ENCODE measurements at places on chromosomes 2 and 18.

DNA sequence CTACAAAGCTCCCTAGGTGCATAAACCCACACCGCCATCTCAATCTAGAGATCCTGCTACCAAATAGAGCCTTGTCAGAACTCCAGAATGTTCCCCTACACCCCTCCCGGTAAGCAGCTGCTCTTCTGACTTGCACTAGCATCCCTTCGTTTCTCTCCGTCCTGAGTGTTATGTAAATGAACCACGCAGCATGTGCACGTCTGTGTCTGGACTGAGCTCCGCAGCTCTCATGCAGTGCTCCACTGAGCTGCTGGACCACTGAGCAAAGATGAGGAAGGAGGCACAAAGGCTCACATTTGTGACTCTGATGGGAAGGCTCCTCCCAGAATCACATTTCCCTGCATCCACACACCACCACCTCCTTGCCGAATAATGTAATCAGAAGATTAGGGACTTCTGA lies 203.6 kb downstream of the MYT1L start:
- DNase-seq = no peak

DNA sequence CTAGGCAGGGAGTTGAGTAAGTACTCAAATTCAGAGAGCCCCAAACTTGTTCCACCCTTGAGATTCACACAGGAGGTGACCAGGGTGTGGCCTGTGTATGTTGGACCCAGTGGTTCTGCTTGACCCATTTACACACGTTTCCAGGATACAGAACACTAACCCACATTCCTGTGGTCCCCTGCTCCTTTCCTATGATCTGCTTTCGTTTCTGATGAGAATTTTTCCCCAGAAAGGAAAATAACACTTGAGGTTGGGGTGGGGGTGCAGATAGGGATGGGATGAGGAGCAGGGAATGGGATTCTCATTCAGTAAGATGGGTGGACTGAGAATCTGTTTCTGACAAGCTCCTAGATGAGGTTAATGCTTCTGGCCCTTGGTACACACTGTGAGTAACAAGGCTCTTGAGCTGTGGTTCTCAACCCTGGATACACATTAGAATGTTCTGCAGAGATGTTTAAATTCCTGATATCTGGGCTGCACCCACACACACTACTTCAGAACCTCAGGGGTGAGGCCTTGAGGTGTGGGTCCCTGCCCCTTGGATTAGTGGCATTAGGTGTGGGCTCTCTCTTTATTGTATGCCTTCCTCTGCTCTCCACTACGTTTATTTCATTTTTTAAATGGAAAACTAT lies 58.4 kb downstream of the TPGS2 start:
- DNase-seq = no peak

GRCh38 chr18:68301441-68301840 lies 413.5 kb downstream of the TMX3 start:
- no peak for DNase-seq

DNA sequence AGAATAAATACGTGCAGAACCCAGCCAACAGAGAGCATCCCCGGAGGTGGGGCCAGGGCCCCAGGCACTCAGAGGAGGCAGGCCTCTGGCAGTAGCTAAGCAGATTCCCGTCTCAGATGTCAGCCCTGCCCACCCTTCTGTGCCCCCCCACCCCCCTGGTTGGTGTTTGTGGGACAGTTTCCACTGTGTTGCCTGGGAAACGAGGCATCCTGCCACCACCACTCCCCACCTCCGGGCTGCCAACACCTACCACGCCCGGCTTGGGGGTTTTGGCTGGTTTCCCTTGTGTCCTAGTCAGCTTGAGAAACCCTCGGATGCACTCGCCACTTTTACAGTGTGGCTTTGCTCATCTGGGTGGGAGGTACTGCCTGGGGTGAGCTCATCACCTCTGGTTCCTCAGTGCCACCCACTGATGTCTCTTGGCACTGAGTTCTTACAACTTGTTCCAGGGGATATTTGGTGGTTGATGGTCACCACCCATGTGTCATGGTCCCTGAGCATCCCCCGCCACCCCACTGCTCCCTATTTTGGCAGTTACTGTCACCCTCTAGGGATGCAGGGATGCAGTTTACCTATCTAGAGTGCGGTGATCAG lies 72.4 kb upstream of the YWHAQ start:
- peak; percentile 94 for DNase-seq

DNA sequence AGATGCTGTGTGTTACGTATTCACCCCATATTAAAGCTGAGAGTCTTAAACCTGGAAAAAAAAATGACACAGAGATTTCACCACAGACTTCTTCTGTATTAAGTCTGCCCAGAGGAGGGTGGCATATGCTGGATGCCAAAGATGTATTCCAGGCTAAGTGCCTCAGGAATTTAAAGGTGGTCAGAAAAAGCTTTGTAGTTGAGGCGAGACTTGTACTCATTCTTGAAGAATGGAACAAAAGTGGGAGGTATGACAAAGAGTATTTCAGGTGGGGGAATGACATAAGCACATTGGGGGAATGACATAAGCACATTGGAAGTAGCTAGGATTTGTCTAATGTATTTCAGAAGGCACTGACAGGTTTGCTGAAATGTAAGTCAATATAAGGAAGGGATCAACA lies 98.6 kb downstream of the BABAM2 start:
- no peak for DNase-seq

DNA sequence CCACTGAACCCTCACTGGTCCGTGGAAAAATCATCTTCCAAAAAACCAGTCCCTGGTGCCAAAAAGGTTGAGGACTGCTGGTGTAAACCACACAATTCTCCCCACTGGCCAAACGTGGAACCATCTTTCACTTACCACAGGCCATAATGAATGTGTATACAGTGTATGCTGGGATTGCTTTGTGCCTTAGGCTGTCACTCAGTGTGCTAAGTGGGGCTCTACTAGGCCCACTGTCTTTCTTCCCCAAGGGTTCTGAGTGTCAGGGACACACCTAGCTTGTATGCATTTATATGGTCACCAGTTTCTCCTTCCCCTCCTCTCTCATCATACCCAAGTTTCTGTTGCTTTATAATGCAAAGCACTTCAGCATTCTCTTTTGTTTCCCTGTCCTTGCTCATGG lies 27.2 kb downstream of the SCYGR8 start:
- DNase-seq = no peak

GRCh38 chr2:28270456-28271152 lies 122.1 kb upstream of the FOSL2 start:
- no peak for DNase-seq

- DNase-seq = no peak
These were observed 4.3 kb downstream of the ZBTB7C start for GRCh38 chr18:48404716-48405507.

DNA sequence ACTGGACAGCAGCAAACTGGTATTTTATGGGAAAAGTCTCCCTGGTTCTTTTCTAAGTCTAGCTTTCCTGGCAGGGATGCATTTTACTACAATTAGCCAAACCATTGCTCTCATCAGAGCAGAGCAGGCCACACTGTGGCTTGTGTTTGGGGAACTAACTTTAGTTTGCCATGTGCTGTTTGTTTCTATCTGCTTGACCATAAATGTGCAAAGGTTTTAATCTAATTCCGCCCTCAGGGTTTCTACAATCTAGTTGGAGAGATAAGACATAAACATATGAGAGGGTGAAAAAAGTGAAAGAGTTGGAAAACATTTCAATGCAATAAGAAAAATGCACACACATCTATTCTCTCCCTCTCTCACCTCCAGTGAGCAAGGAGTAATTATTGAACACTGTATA lies 86.9 kb upstream of the MAPK4 start:
- no peak for DNase-seq

DNA sequence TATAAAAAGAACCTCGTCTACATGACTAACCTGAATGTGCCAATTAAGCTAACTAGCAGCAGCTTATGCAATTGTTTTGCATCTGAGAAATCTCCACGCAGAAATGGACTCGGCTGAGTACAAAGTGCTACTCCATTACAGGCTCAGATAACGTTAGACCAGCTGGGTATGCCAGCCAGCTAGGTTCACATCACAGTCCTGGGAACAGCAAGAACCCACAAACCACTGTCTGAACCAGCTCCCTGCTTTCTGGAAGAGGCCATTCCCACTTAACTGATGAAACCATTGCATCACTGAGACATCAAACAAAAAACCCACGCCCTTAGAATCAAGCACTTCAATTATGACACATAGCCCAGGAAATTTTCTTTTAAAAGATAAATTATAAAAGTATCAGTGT lies 202.7 kb downstream of the CYRIA start:
- no peak for DNase-seq

GRCh38 chr2:176536439-176537133 lies 267.3 kb downstream of the MTX2 start:
- DNase-seq = no peak

DNA sequence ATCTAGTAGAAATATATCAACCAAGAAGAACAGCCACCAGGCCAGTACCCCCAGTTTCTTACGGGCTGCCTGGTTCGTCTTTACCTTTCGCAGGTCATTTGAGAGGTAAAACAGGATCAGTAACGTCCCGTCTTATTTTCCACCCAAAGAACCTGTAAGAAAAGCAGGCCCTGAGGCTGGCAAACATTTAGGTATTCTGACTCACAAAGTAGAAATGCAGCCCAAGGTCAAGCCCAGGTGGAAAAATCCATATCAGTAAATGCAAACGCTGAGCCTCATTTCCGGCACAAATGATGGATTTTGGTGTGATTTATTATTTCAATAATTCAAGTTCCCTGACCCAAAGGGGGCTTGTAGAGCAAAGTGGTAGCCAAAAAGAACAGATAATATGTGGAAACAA lies 171.2 kb downstream of the ZNF516 start:
- no peak for DNase-seq

GRCh38 chr2:52356556-52356955 lies 1324.6 kb upstream of the NRXN1 start:
- DNase-seq = no peak

DNA sequence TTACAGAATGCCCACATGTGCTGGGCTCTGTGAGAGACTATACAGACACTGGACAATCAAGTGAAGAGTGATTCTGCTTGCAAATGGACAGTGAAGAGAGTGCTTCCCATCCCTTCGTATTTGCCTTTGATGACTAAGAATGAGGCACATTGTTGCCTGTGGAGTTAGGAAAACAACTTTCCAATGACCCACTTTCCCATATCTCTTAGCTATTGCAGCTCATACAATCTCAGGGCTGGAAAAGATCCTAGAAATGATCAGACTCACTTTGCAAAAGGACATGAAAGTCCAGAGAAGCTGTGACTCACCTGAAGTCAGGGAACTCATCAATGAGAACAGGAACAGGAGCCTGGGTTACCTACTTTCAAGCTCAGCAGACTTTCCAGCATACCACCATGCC lies 440.5 kb upstream of the TCF4 start:
- no peak for DNase-seq

DNA sequence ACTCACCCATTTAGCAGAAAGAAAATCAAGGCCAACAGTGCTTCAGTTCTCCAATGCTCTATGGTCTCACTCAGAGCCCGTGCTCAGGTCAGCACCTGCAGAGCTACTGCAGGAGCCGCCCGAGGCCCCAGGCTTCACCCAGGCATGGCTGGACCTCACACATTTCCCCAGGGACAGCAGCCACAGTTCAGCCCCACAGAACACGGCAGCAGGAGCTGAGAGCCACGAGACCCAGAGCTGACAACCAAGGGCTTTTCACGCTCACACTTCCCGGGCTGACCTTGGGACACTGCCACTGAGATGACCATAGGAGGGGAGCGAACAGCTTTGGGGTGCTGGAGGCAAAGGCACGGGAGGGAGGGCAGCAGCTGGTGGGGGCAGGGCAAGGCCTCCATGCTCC lies 4.2 kb downstream of the TMEM18 start:
- DNase-seq = no peak

GRCh38 chr2:155695505-155695904 lies 637.0 kb downstream of the NR4A2 start:
- no peak for DNase-seq

GRCh38 chr2:86049529-86049928 lies 56.2 kb downstream of the POLR1A start:
- no peak for DNase-seq

- no peak for DNase-seq
These were observed 1050.7 kb upstream of the NRXN1 start for GRCh38 chr2:52082646-52083045.

- peak; percentile 88 for DNase-seq
These were observed 31.4 kb upstream of the KCMF1 start for GRCh38 chr2:84939426-84940087.

DNA sequence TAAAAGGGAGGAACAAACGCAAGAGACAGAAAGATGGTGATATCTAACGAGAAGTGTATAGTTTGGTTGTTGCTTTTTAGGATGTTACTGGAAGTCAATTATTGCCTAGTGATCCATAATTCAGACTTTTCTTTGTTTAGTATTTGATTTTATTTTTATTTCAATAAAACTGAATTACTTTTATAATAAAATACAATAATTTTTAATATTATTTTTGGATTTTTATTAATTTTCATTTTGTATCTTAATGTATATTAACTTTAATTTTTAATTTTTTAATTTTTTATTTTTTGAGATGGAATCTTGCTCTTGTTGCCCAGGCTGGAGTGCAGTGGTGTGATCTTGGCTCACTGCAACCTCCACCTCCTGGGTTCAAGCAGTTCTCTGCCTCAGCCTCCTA lies 55.6 kb downstream of the MTA3 start:
- DNase-seq = no peak

- no peak for DNase-seq
These were observed 73.2 kb downstream of the BOLA3 start for GRCh38 chr2:74074487-74074886.

DNA sequence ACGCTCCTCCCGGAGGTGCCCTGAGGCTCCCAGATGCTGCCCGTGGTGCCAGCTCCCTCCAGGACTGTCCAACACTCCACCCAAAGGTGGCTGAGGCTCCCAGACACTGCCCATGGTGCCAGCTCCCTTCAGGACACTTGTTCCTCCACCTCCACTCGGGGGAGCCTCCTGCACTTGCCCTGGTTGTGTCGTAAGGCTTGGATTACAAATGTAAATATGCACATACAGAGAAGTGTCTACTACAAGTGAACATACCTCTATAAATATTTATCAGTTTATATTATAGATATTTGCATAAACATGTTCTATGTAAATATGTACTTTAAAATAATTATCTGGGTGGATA lies 143.3 kb downstream of the PXDN start:
- no peak for DNase-seq

- DNase-seq = no peak
These were observed 239.9 kb downstream of the PAX3 start for GRCh38 chr2:222058819-222059445.

DNA sequence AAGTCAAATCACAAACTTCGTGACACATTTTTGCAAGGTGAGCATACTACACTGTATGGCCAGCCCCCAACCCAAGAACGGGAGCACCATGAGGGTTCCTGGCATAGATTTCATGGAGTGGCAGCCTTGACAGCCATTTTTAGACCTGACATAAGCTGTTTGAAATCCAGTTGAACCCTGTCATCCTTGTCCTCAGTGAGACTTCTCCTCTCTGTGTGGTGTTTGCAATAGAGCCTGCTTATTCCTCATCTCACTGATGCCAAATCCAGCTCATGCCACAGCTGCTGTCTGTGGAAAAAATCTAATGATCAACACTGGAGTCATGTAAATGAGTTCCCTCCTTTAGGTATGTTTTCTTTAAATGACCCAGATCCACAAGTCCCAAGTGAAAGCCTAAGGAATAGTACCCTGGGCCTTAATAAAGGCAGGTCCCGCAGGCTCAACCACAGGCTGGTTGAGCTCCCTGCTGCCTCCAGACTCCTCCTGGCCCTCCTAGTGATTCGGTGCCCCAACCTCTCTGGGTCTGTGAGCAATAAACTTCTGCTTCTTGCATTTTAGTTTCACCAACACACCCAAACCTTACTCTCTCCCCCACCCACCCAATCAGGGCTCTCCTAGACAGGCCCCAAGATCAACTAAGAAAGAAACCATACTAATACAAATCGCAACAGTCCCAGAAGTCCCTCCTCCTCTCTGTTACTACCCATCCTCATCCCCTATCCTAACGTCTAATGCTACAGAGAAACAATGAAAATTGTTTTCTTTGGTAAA lies 8.4 kb upstream of the CREG2 start:
- DNase-seq = no peak

- DNase-seq = no peak
These were observed 138.6 kb upstream of the CHAC2 start for GRCh38 chr2:53629001-53629400.
